ENCODE measurements at places on chromosomes 3 and 15.

GRCh38 chr15:38624244-38625205, 59.9 kb upstream of the RASGRP1 start:
- DNase-seq = no peak

DNA sequence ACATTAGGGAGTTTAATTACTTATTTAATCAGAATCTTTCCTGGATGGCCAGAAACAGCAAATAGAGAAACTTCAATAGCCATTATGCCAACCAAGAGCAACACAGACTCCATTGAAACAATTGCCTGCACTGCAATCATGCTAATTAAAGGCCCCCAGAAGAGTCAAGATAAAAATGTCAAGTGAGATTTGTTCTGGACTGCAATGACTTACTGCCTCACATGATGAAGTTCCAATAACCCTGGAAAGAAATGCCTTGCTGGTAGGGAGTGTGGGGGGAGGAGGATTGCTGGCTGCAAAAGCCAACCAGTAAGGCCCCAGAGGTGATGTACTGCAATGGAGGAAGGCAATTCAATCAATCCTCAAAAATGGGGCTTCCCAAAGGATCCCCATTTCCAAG, 257.9 kb downstream of the NTRK3 start:
- DNase-seq = no peak

DNA sequence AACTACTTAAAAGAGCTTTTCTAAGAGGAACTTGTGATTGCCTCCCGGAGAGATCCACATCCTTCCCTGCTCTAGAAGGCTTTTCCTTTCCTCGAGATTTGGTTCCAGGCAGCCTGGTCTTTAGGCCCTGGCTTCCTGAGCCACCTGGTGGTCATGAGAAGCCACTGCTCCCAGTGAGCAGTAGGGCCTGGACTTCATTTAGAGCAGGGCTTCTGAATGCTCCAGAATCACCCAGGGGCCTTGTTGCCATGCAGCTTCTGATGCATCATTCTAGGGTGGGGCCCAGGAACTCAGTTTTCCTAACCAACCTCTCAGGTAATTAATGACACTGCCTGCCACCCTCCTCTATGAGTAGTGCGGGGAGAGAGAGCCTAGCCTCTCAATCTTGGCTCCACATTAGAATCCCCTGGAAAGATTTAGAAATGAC, 29.6 kb downstream of the PSMD6 start:
- DNase-seq = peak; percentile 46

DNA sequence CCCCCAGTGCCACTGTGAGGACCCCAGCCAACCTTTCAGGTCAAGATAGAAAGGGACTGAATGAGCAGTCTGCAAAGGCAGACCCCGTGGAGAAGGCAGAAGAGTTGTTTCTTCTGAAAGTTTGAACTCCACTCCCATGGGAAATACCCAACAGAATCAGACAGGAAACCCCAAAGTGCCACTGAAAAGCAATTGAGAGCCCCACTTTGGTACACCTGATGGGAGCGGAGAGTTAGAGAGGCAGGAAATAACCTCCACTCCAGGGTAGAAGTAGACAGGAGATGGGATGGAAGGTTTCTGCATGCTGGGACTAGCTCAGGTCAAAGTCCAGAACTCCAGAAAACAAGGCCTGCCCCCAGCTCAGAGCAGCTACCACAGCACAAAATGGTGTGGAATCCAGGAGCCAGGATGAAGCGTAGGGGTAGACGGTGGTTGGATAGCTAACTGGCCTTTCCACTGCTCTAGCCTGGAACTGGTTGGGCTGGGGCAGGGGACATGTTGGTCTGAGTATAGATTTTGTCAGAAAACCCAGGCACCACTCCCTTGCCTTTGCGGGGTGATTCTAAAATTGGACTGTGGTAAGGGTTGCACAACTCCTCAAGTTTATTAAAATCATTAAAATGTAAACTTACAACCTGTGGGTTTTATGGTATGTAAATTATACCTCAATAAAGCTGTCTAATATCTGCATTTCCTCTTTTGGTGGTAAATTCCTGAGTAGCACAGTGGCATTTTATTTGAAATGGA, 1.9 kb upstream of the RAB43 start:
- no peak for DNase-seq

GRCh38 chr15:70670680-70671079, 92.7 kb downstream of the UACA start:
- no peak for DNase-seq

- no peak for DNase-seq
These were observed 949.0 kb upstream of the SEMA6D start for GRCh38 chr15:46768287-46768686.

DNA sequence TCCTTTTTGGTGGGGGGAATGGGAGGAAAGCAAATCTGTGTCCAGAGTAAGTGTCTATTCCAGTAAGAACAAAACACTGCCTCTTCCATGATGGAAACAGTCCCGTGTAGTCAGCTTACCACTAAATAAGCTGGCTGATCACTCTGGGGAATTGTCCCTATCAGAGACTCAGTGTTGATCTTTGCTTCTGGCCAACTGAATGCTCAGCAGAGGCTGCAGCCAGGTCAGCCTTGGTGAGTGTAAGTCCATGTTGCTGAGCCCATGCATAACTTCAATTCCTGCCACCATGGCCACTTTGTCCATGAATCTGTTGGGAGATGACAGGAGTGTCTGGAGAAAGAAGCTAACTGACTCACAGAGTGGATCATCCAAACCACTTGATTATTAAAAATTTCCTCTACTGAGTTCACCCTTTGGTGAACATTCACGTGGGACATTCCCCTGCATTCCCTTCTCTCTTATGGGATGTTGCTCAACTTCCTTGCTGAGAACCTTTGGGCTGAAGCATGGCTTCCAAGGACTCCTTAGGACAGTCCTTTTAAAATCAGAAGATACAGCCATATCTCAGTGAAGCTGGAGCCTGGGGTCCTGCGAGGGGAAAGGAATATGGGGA, 33.9 kb upstream of the XCR1 start:
- no peak for DNase-seq

DNA sequence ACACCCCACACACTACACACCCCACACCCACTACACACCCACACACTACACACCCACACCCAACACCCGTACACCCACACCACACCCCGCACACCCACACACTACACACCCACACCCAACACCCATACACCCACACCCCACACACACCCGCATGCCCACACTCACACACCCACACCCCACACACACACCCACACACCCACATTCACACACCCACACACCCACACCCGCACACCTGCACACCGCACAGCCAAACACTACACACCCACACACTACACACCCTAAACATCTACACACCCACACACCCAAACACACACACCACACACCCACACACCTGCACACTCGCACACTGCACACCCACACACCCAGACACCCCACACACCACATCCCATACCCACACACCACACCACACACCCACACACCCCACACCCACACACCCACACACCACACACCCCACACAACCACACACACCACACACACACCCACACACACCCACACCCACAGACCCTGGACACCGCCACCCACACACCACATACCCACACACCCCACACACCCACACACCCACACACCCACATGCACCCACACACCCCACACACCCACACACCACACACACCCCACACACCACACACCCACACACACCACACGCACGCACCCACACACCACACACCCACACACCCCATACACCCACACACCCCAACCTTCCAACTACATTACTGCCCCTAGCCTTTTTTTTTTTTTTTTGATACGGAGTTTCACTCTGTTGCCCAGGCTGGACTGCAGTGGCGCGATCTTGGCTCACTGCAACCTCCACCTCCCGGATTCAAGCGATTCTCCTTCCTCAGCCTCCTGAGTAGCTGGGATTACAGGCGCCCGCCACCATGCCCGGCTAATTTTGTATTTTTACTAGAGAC, 16.9 kb downstream of the CEP19 start:
- DNase-seq = no peak

- DNase-seq = no peak
These were observed 459.7 kb upstream of the EPHA6 start for GRCh38 chr3:96354742-96355141.

- no peak for DNase-seq
These were observed 540.8 kb downstream of the FGF12 start for GRCh38 chr3:192186498-192186897.

DNA sequence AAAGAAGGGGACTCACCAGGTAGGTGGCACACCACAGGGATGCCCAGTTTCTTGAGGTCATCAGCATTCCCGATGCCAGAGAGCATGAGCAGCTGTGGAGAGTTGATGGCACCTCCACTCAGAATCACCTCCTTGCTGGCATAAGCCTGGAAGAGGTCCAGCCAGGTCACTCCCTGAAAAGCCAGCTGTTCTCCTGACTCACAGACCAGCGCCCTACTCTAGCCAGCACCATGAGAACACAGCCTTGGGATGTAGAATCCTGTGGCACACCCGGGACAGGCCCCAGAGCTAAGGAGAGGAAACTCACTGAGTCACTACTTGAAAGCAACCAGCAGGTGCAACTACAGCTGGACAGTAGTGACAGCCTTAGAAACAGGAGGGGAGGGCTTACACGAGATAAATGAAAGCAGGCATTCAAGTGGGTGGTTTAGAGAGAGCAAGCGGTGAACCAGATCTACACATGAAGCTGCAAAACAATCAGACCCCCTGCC, 24.5 kb downstream of the CHDH start:
- DNase-seq = no peak

- DNase-seq = no peak
These were observed 76.0 kb upstream of the NECTIN3 start for GRCh38 chr3:110995461-110996231.

- DNase-seq = no peak
These were observed 89.5 kb downstream of the CPN2 start for GRCh38 chr3:194261581-194262063.

DNA sequence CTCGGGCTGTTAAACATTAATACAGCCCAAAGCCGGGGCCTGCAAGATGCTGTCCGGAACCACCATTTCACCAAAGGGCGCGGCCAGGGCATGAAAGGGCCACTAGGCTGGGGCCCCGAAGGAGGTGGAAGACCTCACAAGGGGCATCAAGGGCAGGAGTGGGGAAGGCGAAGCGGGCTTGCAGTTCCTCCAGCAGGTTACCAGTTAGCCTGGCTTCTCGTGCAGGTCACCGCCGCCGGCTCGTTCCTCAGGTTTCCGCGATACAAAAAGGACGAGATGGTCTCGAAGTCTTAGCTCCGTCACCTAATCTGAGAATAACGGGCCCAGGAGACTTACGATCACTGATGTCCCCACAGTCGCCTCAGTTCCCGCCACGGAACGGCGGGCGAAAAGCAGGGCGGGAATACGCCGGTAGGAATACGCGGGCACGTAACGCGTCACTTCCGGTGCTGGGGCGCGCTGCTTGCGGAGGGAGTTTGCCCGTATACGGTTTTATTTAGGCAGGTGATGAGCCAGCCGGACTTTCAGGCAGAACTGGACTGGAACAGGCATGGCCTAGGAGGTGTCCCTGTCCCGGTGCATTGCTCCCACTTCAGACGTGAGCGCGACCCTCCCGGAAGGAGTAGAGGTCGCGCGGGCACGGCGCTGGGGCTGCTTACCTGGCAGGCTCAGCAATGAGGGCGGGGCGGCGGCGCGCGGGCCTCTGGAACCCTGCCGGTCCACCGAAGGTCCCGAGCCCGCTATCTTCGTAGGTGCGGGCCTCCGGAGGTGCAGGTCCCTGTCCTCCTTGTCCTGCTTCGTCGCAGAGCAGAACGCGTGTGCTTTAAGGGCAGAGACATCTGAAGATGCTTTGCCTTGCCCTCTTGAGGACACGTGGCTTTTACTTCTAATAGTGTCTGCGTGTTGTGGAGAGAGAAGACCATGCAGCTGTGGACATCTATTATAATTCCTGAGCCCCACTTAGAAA, at the start of gene RFC4:
TSS of gene RFC4 (minus strand) at position 394 of the 967 bp plus-strand sequence. CDS start 1,769 bp downstream, outside the sequence.
- DNase-seq = no peak

DNA sequence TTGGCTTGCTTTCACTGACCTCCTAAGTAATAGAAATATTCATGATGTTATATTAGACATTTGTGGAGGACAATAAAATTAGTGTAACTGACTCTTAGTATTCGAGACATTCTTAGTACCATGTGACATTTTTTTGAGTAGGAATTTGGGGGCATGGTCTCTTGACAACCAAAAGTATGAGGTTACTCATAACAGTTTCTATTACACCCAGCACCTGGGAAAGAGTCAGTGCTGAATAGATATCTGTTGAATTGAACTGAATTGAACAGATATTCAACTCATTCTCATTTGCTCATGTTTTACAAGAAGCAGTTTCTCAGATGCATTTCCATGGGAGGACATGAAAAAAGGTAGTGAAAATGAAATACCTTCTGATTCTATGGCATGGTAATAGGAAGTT, 84.4 kb downstream of the CMSS1 start:
- DNase-seq = no peak

- DNase-seq = no peak
These were observed 98.6 kb upstream of the ABHD17C start for GRCh38 chr15:80596521-80596976.

DNA sequence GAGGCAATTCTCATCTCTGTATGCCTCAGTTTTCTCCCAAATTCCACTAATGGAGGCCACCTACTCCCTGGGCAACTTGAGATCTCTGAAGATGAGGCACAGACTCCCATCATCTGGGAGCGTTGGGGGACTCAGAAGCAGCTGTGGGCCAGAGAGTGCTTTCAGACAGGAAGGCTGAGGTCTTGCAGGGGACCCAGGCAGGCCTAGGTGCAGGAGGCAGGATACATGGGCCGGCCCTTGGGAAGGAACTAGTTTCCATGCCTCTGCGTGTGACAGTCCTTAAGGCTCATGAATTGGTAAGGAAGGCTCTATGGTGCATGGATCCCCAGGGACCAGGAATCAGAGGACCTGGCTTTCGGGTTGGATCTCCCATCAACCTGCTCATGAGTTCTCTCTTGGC, 14.5 kb downstream of the BMF start:
- no peak for DNase-seq

DNA sequence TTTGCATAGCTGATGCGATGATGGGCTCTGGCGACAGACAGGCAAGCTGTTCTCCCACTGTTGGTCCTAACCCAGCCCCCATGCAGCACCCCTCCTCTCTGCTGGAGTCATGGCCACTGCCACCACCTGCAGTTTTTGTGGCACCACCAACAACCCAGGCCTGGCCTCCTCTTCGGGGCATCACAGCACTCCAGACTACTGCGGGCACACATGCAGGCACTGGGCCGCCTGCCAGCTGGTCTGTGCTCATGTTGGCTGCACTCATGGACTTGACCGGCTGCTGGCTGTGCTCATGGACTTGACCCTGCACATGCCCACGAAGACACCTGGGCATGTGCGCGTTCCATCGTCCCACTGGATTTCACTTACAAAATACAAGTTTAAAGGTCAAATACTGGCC, 130.9 kb upstream of the TMEM108 start:
- no peak for DNase-seq

DNA sequence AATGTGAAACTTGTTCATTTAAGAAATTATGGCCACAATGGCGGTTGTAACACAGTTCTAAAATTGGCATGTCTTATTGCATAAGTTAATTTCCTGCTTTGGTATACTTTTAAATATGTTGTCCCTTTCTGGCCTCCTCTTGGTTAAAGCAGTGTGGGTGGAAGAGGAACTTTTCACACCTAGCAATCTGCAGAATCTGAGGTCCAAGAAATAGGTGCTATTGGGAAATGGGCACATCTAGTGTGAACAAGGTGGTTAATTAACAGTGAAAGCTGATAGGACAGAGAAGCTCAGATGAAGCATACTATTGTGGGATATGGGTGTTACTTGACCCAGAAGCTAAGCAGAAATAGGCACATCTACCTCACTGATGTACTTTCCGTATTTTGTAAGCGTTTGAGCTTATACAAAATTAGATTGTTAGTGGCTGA, 10.6 kb downstream of the CMC1 start:
- no peak for DNase-seq

Data from cerebellar nuclear complex (tissue), 1 donor.